ENCODE measurements at places on chromosomes 2 and 18.

- DNase-seq = no peak
Observed at GRCh38 chr2:241858206-241859016, at the start of gene PDCD1. PDCD1 (minus strand) TSS chr2:241858894; CDS start chr2:241858838, 56 bp downstream.

- no peak for DNase-seq
Observed at GRCh38 chr2:102674836-102675235, 55.5 kb downstream of the SLC9A2 start.

DNA sequence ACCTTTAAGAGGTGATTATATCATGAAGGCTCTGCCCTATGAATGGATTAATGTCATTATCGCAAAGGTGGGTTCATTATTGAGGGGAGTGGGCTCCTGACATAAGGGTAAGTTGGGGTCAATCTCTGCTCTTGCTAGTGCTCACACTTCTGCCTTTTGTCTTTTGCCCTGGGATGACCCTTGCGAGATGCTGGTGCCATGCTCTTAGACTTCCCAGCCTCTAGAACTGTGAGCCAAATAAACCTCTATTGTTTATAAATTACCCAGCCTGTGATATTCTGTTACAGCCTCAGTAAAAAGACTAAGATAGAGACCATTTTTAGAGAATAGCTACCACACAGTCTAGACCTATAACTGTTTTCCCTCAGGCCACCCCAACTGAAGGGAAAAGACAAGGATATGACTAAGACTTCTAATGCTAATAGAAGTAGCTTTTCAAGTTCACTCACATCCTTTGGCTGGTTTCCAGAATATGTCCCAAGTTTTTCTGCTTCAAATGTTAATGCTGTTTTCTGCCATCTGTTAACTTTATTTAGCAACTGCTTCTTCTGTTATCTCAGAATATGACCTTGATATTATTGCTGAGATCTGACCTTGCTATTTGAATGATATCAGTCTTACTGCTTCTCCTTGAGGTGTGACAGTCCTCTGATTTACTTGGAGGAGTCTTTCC is 65.1 kb upstream of the STAM2 start:
- DNase-seq = no peak

DNA sequence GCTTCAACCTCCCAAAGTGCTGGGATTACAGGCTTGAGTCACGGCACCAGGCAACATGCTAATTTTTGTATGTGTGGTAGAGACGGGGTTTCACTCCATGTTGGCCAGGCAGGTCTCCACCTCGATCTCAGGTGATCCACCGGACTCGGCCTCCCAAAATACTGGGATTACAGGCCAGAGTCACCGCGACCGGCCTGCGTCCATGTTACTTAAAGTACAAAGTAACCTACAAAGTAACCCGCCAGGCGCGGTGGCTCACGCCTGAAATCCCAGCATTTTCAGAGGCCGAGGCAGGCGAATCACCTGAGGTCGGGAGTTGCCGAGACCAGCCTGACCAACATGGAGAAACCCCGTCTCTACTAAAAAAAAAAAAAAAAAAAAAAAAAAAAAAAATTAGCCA is 1.1 kb upstream of the ANKRD30B start:
- DNase-seq = no peak

GRCh38 chr2:143802242-143802641 is 673.0 kb downstream of the ARHGAP15 start:
- DNase-seq = no peak

- no peak for DNase-seq
Observed at GRCh38 chr2:127640082-127641072, 5.6 kb upstream of the GPR17 start.

DNA sequence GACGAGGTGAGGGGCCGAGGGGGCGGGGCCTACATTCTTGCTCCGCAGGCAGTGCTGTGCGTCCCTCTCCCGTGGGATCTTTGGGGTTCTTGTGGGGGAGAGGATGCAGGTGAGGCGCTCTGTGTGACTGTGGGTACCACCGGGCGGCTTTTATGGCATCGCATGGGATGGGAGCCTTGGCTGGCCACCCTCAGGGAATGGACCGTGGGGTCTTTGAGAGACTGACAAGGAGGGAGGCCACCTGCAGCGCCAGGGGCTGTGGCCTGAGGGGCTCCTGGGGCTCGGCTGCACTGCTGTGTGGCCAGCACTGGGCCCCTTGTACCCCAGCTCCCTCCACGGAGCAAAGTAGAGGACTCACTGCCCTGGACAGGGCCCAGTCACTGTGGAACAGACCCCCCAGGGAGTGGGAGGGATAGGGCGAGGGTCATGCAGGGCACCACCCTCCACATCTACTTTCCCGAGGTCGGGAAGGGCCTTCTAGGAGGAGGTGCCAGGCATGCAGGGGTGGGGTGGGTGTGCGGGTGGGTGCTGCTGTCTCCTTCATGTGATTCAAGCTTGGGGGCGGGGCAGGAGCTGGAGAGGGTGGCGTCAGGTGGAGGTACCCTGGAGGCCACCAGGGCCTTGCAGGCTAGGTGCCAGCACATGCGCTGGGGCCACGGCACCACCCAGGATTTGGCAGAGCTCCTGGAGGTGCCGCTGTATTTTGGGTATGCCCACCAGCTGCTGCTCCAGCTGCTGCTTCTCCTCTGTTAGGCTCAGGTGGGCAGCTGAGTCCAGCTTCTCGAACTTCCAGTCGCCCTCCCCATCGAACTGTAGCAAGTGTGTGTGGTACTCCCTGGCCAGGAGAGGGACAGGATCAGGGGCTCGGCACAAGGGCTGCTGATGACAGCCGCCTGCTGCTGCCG is 1072.4 kb downstream of the RPIA start:
- DNase-seq = no peak

DNA sequence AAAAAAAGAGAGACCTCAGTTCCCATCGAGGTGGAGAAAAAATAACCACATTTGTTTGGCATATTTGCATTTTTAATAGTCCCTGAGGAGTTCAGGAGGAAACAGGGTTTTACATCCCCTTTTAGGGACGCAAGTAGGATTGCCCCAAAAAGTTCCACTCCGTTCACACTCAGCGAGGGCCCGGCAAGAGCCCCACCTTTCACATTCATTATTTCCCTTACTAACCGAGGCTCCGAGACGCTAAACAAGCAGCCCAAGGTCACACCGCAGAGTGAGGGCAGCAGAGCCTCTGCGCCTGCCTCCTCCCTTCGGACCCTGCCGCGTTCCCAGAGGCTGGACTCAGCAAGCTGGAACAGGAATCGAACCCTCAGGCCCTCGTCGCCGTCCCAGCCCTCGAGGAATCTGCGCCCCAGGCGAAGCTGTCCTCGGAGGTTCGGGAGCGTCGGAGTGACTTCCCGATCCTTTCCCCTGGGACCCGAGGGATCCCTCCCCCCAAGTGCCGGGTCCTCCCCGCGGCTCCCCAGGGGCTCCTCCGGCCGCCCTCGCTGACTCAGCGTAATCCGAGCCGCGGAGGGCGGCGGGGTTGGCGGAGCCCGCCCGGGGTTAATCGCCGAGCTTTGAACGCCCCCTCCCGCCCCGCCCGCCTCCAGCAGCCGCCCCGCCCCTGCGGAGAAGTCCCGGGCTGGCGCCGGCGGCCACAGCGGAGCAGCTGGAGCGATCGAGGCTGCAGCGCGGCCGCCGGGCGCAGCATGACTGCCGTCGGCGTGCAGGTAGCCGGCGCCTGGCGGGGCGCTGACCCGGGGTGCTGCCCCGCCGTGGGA is at the start of gene TMEM37:
TMEM37 (plus strand) TSS at position 700 of the 821 bp plus-strand sequence; CDS start at position 750, 50 bp downstream.
- no peak for DNase-seq

DNA sequence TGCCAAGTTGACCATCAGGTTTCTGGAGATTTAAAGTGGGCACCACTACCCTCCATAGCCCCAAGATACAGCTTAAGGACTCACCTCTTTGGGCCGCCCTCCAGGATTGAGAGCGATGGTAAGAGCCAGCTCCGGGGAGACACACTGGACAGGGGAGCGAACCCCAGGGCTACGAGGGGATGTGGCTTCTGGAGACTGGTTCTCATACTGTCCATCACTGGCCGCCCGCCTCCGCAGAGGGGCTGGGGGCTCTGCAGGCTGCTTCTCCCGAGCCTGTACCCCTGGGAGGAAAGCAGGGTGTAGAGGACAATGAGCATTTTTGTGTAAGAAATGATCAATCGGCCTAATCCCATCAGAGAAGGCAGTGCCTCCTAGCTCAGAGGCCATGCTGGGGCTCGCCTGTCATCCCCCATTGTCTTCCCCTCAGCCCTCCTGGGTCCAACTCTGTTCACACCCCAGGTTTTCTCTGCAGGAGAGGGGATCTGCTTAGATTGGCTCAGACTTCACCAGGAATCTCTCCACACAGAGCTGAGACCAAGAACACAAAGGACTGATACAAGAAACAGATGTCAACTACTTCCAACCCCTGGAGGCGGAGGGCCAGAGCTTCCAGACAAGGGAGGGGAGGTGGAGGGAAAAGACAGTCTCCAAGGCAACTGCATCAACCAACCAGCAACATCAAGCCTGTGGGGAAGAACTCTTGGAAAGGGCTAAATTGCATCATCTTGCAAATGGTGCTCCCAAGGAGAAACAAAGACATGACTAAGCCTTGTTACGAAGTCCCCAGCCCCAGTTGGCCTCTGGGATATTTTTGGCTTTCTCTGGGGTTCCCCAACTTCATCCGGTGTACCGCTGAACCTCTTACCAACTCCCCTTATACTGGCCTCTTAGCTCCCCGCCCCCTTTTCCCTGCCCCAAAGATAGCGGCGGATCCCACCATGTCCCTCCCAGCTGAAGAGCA is 166.6 kb downstream of the TNS1 start:
- no peak for DNase-seq

DNA sequence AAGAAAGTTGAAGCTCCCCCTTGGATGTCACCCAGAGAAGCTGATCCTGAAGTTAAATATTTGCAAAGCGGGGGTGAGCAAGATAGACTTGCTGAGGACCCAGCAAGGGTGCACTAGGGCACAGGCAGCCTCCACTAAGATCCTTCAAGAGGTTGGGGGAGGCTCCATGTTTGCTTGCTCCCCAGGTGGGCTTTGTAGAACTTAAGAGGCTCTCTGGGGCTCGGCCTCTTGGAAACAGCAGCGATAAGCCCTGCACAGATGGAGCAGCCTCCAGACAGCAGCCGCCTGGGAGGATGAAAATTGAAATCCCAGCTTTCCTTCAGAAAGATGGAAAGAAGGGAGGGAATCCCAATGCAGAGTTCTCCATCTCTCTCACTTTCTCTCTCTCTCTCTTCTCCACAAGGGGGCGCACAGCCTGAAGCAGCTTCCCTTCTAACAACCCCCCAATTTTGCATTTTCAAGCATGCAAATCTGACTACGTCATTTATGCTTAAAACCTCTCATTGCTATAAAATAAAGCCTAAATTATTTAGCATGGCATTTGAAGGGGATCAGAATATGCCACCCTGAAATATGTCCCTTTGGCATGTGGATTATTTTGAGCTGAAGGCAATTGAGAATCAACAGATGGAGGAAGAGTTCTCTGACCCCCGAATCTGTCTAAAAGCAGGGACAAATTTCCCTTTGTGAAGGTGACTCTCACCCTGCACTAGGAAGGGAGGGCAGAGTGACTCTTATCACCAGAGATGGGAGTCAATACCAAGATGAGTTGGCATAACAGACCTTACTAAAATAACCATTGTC is 185.7 kb upstream of the KLHL29 start:
- no peak for DNase-seq

GRCh38 chr18:46429130-46429529 is 227.9 kb downstream of the LOXHD1 start:
- DNase-seq = no peak

- DNase-seq = no peak
Observed at GRCh38 chr18:32349728-32350395, 120.8 kb downstream of the GAREM1 start.

DNA sequence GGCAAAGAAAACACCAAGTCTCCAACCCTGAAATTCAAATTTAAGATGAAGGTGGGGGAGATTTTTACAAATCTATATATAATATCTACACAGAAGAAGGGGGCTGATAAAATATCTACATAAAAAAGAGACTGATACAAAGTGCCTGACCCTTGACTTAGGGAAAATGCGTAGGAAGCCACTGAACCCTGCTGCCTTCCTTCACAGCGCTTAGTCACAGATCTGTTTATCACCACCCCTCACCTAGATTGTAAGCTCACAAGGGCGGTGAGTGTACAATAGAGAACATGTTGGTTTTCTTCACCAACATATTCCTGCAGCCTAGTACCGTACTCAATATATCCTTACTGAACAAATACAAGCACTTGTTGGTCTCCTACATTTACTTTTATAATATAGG is 54.3 kb downstream of the NOL10 start:
- no peak for DNase-seq

- DNase-seq = no peak
Observed at GRCh38 chr2:180955101-180955500, 25.3 kb upstream of the UBE2E3 start.

DNA sequence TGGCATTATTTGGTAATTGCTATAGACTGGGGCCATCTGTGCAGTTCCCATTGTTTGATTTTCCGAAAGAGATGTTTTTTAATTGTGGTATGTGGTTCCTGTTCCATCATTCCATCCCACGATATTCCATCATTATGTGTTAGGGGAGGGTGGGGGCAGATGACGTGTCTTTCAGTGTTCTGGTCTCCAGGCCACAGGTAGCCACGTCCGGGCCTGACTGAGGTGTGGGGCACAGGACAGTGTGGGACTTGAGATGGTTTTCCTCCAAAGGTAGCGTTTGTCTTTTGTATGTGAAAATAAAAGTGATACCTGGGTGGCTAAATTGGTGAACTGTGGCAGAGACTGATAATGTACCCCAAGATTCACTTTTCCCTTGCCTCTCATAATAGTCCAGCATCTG is 192.2 kb upstream of the HAAO start:
- DNase-seq = no peak
